ENCODE measurements at places on chromosomes 11 and 22. TPM values are rescaled to one million over a fixed set of nuclear protein-coding genes. Genes with fewer than 3 reads are reported as not detected.
A peak's percentile ranks its signal among the peaks of the same experiment; 100 is the strongest.

- DNase-seq = no peak
These were observed 30.8 kb downstream of the GLYATL2 start for GRCh38 chr11:58813693-58814092.

- DNase-seq = no peak
These were observed 6.9 kb downstream of the OR8B12 start for GRCh38 chr11:124536520-124536919.

- DNase-seq = no peak
These were observed 392.9 kb downstream of the NTM start for GRCh38 chr11:131763193-131763890.

GRCh38 chr22:25497181-25497641 is 67.3 kb upstream of the GRK3 start:
- no peak for DNase-seq

DNA sequence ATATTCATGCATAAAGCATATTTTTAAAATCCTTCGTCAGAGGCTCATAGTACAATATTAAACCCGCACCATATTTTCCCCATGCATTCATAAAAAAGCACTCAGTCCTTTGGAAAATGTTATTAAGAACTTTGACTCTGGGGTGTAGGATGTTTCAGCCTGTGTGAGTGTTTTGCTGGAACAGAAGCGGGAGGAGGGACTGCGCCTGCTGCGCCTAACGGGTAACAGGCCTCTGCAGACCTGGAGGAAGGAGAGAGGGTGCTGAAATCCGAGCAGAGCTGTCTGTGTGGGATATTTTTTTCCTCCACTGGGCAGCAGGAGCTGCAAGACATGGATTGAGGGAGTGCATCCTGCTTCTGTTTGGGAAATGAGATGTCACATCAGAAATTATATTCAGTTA is 483.0 kb downstream of the BRD1 start:
- DNase-seq = no peak

DNA sequence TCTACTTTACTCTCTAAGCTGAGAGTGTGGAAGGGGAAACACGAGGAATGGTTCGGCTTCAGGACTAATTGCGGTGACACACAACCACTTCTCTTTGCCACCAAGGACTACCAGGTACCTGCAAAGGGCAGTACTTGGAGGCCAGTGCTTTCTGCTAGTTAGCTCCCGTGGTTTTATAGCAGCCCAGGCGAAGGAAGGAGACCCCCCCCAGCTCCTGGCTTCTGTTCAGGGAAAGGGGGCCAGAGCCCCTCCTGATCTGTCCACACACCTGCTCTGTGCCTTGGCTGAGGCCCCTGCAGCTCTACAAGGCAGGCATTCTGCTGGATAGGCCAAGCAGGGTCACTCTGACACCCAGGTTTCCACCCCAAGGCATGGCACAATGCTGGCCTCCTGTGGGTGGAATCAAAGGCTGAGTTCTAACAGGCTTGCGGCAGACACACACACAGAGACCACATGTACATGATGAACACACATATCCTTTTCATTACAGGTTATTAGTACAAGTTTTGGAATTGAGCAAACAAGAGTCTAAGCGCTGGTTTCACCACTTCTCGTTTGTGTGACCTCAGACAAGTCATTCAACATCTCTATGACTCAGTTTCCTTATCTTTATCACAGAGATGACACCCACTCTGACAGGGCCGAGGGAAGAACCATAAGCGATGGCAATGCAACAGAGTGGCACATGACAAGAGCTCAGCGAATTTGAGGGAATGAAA is 7.5 kb downstream of the SERPIND1 start:
- no peak for DNase-seq

DNA sequence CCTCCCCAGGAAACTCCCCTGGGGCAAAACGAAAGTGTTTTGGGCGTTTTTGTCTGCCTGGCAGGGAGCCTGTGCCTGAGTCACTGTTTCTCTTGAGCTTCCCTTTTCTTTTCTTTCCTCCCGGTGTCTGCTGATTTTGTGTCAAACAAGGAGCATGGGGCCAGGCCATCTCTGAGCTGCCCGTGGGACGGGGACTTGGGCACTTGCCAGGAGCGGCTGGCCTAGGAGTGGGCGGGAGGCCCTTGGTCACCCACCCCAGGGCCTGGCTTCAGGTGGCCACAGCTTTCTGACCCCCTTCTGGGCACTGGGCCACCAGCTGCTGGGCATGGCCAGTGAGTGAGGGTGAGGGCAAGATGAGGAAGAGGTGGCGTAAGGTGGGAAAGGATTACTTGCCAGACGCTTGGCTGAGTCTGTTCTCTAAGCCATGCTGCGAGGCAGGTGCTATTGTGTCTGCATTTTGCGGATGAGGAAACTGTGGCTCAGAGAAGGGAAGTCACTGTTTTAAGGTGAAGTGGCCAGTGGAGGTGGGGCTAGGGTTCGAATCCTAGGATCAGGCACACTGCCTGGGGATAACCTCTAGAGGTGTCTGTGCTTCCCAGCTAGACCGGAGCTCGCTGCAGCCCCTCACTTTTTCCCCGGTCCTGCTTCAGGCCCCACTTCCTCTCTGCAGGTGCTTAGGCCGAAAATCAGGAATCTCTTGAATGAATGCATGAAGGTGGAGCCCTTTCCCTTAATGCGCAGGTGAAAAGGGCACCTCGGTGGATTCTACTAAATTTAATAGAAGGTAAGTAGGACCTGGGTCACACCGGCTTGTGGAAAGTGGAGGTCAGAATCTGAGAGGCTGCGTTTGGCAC is 7.8 kb upstream of the NFAM1 start:
- peak; percentile 25 for DNase-seq

- no peak for DNase-seq
These were observed 885 bp downstream of the TRMU start for GRCh38 chr22:46336119-46337078.

GRCh38 chr11:83611600-83611999 is 325.4 kb upstream of the CCDC90B start:
- DNase-seq = no peak

DNA sequence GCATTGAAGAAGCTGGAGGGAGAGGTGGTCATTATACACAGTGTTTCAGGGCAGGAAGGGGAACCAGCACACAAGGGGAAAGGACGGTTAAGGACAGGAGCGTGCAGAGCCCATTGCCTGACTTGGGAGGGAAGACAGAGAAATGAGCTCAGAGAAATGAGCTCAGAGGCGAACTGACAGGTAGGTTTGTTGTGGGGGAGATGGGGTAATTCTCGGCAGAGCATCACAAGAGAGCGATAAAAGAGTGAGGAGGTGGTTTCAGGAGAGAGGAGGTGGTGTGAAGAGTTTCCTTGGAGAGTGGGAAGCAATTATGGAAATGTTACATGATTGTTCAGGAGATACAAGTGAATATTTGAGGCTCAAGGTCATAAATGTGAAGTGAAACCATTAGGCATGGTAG is 61.0 kb downstream of the MRGPRX1 start:
- DNase-seq = no peak

- no peak for DNase-seq
These were observed 101.5 kb downstream of the DLG2 start for GRCh38 chr11:85525686-85526085.

The PDE2A gene
- 87.9 TPM for total RNA-seq

The BATF2 gene
- 3.7 TPM for total RNA-seq
